ENCODE measurements at places on chromosomes 4 and X.

GRCh38 chr4:145075742-145076468 lies 22.1 kb downstream of the ANAPC10 start:
- no peak for DNase-seq

GRCh38 chr4:188550296-188550695 lies 411.1 kb downstream of the TRIML1 start:
- DNase-seq, result no peak

DNA sequence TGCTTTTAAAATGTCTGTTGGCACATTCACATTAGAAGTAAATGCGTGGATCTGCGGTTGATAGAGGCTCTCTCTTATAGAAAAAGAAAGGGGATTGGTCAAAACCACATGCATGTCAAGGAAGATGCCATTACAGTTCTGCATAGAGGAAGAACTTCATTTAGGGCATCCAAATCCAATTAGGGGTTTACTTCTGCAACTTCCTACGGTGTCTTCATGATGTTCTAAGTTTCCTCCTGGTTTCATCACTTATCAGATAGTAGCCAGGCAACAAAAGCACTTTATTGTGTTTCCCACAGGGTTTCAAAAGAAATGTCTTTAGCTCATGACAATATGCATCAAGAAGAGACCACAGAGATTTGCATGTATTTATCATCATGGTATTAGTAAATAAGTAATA lies 136.0 kb upstream of the HPGD start:
- DNase-seq, result no peak

- DNase-seq, result no peak
Observed at GRCh38 chr4:70613306-70614183, 15.0 kb upstream of the ENAM start.

DNA sequence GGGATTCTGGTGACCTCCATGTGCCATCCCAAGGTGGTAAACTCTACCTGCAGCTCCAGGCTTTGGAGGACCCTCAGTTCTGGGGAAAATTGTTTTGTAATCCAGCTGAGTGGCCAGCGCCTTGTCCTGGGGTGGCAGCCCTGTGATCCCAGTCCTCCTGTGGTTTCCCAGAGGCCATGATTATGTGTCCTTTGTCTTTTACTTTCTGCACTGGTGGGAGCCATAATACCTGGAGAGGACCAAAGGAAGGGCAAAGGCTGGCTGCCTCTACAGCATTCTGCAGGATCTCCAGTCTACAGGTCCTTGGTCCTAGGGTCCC lies 64.0 kb downstream of the NBDY start:
- DNase-seq, result no peak

- DNase-seq, result no peak
Observed at GRCh38 chr4:25104591-25104990, 55.7 kb downstream of the SEPSECS start.

Data from activated CD4-positive, alpha-beta T cell treated with anti-CD3 and anti-CD28 coated beads, Interleukin-2, amount 50 U/mL, for 4 hours (primary cell).